ENCODE measurements at places on chromosomes 1 and 21.
A peak's percentile ranks its signal among the peaks of the same experiment; 100 is the strongest.

DNA sequence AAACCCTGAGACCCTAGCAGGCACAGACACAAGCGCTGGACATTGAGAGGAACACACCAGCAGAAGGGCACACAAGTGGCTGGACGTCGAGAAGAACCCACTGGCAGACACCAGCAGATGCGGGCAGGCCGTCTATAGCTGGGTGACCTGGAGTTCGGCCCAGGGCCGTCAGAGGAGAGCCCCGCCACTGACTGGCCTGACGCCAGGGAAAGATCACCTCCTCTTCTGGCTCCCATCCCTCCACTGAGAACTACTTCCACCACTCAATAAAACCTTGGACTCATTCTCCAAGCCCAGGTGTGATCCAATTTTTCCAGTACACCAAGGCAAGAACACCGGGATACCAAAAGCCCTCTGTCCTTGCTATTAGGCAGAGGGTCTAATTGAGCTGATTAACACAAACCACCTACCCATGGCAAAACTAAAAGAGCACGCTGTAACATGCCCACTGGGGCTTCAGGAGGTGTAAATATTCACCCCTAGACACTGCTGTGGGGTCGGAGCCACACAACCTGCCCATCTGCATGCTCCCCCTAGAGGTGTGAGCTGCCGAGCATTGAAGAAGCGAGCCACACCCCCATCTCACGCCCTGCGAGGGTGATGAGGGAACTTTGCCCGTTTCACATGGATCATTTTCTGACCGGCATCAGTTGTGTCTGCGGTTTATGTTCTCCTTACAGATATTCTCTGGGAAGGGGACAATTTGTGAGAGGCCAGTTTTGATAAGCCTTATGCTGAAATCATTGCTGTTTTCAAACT, 104.8 kb downstream of the HLX start:
- H3K4me1 ChIP-seq = no peaks in the 10 kb centered on the region
- DNase-seq = no peak
- H3K27me3 ChIP-seq = no peaks in the 10 kb centered on the region
- H3K4me3 ChIP-seq = no peak overlapping the region

- peaks cover 44% of the 10 kb centered on the region for H3K36me3 ChIP-seq
- peak overlapping the region; percentile 92 for H3K4me3 ChIP-seq
- peaks cover 48% of the 10 kb centered on the region for H3K4me1 ChIP-seq
Measured at GRCh38 chr1:173866413-173867115, 1.2 kb downstream of the GAS5 start.

- H3K27me3 ChIP-seq = no peaks in the 10 kb centered on the region
- H3K4me3 ChIP-seq = no peak overlapping the region
- DNase-seq = no peak
- H3K4me1 ChIP-seq = peaks cover 18% of the 10 kb centered on the region
- no peak overlapping the region for H3K27ac ChIP-seq
Measured at GRCh38 chr1:27652111-27652864, 17.3 kb upstream of the FGR start.

DNA sequence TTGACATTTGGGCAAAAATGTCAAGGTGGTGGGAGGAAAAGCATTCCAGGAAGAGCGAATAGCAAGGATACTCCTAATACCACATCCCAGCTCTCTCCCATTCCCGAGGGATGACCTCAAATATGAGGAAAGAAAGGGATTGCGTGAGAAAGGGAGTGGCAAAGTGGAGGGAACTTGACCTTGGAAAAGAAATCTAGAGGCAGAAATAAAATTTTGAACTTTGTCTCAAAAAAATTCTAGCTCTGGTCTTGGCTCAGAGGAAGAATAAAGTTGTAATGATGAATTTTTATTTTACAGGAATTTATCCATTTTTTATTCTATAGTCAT, 127.8 kb downstream of the TBX19 start:
- no peak for DNase-seq
- H3K4me3 ChIP-seq = no peak overlapping the region
- H3K27me3 ChIP-seq = no peaks in the 10 kb centered on the region
- no peak overlapping the region for H3K27ac ChIP-seq

DNA sequence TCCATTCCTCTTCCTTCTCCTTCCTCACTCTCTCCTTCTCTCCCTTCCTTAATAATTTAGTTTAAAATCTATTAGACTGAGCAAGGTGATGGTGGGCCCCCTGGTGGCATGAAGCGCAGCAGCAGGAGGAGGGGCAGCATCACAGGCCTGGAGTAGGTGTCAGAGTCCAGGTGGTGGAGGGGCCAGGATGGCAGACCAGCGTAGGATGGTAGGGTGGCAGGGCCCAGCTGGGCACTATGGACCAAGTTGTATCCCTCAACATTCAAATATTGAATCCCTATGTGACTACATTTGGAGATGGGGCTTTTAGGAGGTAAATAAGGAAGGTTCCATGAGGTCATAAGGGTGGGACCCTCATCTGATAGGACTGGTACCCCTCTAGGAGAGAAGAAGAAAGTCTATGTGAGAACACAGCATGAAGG, 61.0 kb downstream of the WDR4 start:
- H3K27me3 ChIP-seq = no peaks in the 10 kb centered on the region
- no peak overlapping the region for H3K27ac ChIP-seq
- DNase-seq = peak; percentile 81
- no peaks in the 10 kb centered on the region for H3K36me3 ChIP-seq
- H3K4me3 ChIP-seq = no peak overlapping the region

GRCh38 chr1:2530513-2531361, 674 bp upstream of the HES5 start:
- peak overlapping the region; percentile 44 for H3K4me3 ChIP-seq
- no peaks in the 10 kb centered on the region for H3K36me3 ChIP-seq
- peaks cover 21% of the 10 kb centered on the region for H3K27me3 ChIP-seq
- H3K27ac ChIP-seq = peak overlapping the region; percentile 17
- no peak for DNase-seq

GRCh38 chr1:177546346-177546745, 375.6 kb downstream of the BRINP2 start:
- no peak overlapping the region for H3K27ac ChIP-seq
- no peak for DNase-seq
- H3K4me1 ChIP-seq = no peaks in the 10 kb centered on the region
- no peak overlapping the region for H3K4me3 ChIP-seq

DNA sequence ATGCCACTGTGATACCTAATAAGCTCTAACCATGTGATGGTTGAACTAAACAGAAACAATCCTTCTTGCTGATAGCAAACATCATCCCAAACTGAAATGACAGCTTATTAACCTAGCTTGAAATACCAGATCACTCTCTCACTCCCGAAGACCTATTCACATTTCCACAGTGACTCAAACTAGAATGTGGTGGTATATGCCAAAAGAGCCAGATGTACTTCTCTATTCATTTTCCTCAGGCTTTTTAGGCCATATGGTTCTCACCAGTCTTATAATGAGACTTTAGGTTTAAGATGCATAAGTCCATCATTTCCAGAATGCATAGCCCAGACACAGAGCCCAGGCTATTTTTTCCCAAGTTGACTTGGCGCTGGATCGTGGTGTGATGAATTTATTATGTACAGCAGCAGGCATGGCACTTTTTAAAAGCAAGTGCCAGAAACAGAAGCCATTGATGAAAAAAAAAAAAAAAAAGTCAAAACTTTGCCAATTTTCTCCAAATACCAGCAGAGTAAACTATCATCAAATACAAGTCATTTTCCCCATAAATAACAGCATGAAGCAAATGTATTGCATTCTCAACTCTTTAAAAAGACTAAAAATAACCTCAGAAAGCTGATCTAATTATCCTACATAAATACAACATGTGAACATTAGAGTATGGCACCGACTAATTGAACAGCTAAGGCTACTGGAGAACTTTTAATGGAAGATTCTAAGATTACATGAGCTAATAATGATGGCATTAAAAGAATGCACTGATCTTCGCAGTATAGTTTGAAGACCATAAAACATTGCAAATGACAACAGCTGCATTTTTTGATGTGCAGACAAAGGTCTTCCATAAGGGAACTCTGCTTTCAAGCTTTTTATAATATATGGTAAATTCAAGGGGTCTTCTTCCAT, 365.4 kb downstream of the LRRIQ3 start:
- H3K36me3 ChIP-seq = no peaks in the 10 kb centered on the region
- H3K4me1 ChIP-seq = no peaks in the 10 kb centered on the region
- no peak overlapping the region for H3K4me3 ChIP-seq

DNA sequence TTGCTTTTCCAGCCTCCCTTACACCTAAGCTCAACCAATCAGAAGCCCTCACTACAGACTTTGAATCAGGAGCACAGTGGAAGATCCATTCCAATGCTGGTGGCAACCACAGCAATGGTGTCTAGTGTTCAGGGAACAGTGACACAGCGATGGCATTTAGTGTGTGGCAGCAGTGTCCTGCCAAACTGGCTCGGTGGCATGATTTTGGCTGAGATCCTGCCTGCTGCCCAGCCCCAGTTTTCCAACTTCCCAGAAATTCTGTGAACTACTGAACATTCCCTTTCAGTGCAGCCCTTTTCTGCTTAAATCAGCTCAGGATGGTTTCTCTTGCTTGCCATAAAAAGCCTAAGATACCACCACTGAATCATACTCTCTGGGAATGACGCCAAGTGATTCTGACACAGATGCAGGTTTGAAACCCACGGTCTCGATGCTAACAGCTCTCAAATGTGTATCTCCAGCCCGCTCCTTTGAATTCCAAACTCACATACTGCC, 8.8 kb downstream of the ASAP3 start:
- no peak overlapping the region for H3K4me3 ChIP-seq
- DNase-seq = no peak
- no peak overlapping the region for H3K27ac ChIP-seq
- no peaks in the 10 kb centered on the region for H3K36me3 ChIP-seq

- no peaks in the 10 kb centered on the region for H3K36me3 ChIP-seq
- H3K4me1 ChIP-seq = no peaks in the 10 kb centered on the region
- H3K27ac ChIP-seq = no peak overlapping the region
- H3K27me3 ChIP-seq = no peaks in the 10 kb centered on the region
Measured at GRCh38 chr21:19049567-19049966, 646.0 kb upstream of the TMPRSS15 start.

DNA sequence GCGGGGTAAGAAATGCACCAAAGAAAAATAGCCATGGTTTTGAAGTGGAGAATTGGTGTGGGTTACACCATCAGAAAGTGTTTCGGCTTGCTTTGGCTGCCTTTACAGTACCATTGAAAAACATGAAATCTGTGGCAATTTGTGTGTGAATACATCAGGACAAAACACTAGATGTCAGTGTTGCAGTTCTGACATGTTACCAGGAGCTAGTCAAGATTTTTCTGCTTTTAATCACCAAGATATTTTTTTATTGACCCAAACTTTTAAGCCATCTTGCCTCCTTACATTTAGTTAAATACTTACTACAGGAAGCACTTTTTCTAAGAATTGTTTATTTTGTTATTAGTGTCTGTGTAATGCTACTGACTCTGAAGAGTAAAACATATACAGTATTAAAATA, 14.3 kb downstream of the RRP15 start:
- no peaks in the 10 kb centered on the region for H3K27me3 ChIP-seq
- no peaks in the 10 kb centered on the region for H3K4me1 ChIP-seq
- H3K27ac ChIP-seq = no peak overlapping the region
- peaks cover 10% of the 10 kb centered on the region for H3K36me3 ChIP-seq

DNA sequence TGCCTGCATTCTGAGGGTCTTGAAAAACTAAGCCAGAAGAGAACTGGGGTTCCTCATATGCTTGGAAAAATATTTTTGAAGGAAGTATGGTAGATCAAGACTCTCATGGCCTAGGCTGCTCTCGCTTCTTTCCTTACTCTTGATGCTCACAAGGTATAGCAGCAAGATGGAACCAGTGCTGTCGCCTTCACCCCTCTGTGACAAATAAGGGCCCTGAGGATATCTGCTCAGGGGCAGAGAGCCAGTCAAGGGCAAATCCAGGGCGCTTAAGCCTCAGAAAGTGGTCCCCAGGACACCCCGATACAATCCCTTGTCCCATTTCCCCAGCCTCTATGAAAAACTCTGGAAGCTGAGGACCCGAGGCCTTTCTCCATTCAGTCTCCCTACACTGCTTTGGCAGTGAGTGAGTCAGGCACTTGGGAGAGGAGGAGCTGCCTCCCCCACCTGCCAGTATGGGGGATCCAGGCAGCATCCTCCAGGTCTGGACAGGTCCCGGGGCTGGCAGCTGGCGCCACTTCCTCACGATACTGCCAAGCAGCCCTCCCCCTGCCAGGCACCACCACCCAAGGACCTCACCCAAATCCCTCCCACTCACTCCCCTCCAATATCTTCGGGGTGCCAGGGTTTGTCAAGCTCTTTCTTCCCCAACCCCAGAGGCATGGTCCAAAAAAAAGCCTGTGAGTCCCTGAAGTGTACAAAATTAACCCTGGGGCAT, 1.3 kb downstream of the IGSF9 start:
- peak; percentile 3 for DNase-seq
- H3K4me3 ChIP-seq = no peak overlapping the region

- no peaks in the 10 kb centered on the region for H3K27me3 ChIP-seq
- H3K4me3 ChIP-seq = no peak overlapping the region
- no peak overlapping the region for H3K27ac ChIP-seq
- DNase-seq = no peak
- H3K4me1 ChIP-seq = no peaks in the 10 kb centered on the region
Measured at GRCh38 chr1:66175581-66175980, 358.4 kb upstream of the SGIP1 start.

GRCh38 chr1:182913401-182913800, 39.6 kb downstream of the SHCBP1L start:
- H3K27ac ChIP-seq = no peak overlapping the region
- H3K4me3 ChIP-seq = no peak overlapping the region
- no peaks in the 10 kb centered on the region for H3K36me3 ChIP-seq
- DNase-seq = no peak

DNA sequence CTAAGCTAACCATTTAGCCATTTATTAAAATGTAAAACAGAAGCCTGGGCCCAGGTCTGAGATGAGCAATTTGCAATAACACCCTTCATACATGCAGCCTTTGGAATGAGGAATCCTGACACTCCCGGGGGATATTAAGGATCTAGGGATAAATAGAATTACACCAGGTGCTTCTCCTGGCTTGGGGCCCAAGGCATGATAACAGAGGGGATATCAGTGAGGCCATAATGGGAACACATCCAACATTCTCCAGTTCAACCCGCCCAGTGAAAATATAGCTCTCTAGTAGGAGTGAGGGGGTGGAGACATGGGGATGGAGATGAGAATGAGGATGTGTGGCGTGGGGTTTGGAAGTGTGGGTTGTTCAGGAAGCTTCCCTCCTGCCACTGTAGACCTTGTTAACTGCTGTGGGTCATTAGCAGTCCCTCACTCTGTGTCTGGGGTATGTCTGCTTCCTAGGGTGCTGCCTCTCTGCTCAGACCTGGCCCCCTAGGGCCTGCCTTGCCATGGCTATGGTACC, 57.9 kb upstream of the KANK4 start:
- H3K36me3 ChIP-seq = no peaks in the 10 kb centered on the region
- no peaks in the 10 kb centered on the region for H3K27me3 ChIP-seq
- no peak overlapping the region for H3K27ac ChIP-seq
- no peak overlapping the region for H3K4me3 ChIP-seq

GRCh38 chr1:209207126-209207700, 376.3 kb upstream of the CAMK1G start:
- H3K27me3 ChIP-seq = peaks cover 23% of the 10 kb centered on the region
- peak overlapping the region; percentile 6 for H3K4me3 ChIP-seq
- DNase-seq = no peak

DNA sequence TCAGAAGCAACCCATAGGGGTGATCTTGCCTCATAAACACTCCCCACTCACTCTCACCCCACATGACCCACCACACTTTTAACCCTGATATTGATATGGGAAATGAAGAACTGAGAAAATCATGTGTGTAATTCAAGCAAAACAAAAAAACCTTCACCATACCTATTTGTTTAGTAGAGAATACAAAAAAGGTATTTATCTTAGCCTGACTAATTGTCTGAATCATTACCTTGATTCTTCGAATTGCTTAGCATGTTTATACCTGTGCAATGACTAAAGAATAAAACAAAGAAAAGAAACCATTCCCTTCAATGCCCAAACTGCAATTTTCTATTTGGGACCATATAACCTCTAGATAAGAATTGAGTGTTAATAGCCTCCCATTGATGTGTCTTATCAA, 1.8 kb downstream of the CLDN17 start:
- H3K4me1 ChIP-seq = no peaks in the 10 kb centered on the region
- H3K36me3 ChIP-seq = no peaks in the 10 kb centered on the region
- H3K4me3 ChIP-seq = no peak overlapping the region
